ENCODE measurements at places on chromosomes 13 and 19. TPM values are rescaled to one million over a fixed set of nuclear protein-coding genes. Genes with fewer than 3 reads are reported as not detected.

- no peak for DNase-seq
Measured at GRCh38 chr13:52947921-52948373, 80.7 kb upstream of the OLFM4 start.

GRCh38 chr19:43612374-43612773, 486 bp downstream of the SRRM5 start:
- DNase-seq: no peak

DNA sequence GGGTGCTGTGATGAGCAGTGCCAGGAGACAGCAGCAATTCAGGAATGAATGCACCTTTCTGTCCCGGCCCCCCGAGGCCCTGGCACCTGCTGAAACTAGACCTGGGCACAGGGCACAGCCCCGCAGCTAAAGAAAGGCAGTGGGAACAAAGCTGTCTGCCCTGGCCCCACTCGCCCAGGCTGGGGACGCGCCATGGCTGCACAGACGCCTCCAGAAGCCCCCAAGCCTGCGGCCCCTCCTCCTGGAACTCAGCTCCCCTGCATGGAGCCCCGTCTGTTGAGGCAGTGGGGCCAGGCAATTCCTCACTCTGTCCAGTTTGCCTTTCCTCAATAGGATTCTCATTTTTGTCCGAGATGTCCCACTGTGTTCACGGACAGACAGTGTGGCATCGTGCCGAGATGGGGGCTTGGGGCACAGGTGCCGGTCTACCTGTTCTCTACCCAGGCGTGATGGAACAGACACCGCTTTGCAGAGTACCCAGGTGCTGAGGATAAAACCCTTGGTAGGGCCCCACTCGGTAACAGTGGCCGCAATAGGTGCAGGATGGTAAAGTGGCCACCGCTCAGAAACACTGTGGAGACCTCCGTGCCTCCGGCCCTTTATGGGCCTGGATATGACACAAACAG, 146.5 kb upstream of the SOX1 start:
- no peak for DNase-seq

Gene ZNF490
- polyA plus RNA-seq: 3.9 TPM

Gene ENOX1
- polyA plus RNA-seq: 13.1 TPM

Gene FGF22
- 0.73 TPM for polyA plus RNA-seq

DNA sequence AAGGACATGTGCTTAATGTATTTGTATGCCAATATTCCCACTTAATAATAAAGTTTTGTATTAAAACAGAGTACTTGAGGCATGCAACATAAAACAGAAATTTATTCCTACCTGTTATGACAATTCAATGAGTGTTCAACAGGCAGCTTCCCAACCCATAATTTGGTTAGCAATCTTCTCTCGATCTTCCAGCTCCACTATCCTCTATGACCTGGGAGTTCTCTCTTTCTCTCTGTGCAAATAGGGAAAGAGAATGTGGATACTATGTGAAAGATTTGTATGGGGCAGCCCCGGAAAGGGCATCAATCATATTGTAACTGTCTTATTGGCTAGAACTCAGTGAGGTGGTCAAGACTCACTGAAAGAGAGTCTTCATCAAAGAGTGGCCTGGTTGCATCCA, 644.9 kb upstream of the PCDH20 start:
- no peak for DNase-seq

- DNase-seq: no peak
Measured at GRCh38 chr19:51398096-51398704, 7.8 kb upstream of the C19orf84 start.

GRCh38 chr13:30145709-30146367, 161.5 kb downstream of the KATNAL1 start:
- DNase-seq: no peak

GRCh38 chr13:100543872-100544602, 44.6 kb downstream of the GGACT start:
- DNase-seq: no peak

DNA sequence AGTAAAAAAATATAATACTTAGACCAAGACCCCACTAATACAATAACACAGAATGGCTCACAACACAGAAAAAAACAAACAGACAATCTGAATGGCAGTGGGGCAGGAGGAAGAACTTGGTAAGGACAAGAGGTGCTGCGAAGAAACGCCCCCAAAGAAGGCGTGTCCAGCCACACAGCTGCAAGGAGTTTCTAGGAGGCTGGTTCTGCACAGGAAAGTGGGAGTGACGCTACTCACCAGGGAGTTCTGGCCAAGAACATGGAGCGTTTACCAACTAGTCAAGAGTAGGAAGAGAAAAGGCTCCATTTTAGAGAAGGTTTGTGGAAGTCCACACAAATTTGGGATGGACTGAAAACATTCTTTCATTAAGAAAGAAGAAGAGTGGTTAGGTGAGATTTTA, 95.3 kb upstream of the SLC15A1 start:
- DNase-seq: no peak

- DNase-seq: no peak
Measured at GRCh38 chr19:17620696-17621095, 65.2 kb downstream of the COLGALT1 start.

- DNase-seq: peak; percentile 55
Measured at GRCh38 chr19:38003438-38004185, 96.6 kb downstream of the SIPA1L3 start.

- no peak for DNase-seq
Measured at GRCh38 chr13:88744289-88744688, 1073.1 kb downstream of the SLITRK5 start.

DNA sequence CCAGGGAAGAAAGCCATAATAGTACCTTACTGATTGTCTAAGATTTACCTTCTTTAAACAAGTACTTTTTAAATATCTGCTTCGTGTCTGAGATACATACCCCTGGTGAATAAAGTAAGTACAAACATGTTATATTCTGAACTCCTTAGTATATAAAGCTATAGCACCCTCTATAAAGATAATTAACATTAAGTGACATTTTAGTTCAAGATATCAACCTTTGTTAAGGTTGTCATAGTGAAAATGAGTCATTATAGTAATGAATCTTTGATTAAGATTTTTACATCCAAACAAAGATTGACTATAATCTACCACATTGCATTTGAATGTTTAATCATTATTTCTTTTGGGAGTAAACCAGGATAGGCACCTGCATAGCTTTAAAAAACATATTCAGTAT, 55.4 kb upstream of the KCTD4 start:
- no peak for DNase-seq

GRCh38 chr19:6736169-6736916, 1.0 kb downstream of the GPR108 start:
- peak; percentile 73 for DNase-seq

Gene FFAR1
- 0.35 TPM for polyA plus RNA-seq

Gene IL11
- polyA plus RNA-seq: 1.8 TPM

DNA sequence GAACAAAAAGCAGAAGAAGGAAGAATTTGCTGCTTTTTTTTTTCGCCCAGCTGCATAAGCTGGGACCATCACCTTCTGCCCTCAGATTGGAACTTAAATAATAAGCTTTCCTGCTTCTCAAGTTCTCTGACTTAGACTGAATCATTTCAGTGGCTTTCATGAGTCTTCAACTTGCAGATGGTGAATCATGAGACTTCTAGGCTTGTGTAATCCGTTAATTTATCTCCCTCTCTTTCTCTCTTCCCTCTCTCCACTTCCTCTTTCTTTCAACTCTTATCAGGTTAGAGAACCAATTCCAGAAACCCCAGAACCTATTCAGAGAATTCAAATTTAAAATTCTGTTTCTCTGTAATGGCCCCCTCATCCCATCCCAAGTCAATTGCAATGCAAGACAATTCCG, 1153.7 kb downstream of the PCDH9 start:
- no peak for DNase-seq

GRCh38 chr19:1941146-1942077, at the start of gene CSNK1G2:
Gene CSNK1G2 (plus strand): TSS chr19:1941172. CDS start chr19:1969773, 28,601 bp downstream.
- no peak for DNase-seq

Gene ANGPTL4
- 5.0 TPM for polyA plus RNA-seq

DNA sequence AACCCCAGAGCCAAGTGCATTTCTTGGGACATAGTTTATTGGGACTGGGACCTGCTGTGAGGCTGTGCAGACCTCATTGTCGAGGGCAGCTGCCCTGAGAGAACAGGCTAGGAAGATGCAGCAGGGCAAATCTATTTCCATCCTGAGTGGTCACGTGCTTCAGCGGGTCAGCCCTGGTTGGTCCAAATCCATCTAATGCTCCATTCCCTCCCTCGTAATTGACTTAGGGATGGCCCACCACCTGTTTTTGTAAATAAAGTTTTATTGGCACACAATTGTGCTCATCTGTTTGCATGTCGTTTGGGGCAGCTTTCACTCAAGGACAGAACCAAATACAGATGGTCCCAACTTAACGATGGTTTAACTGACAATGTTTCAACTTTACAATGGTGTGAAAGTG, 75.5 kb upstream of the ADGRE5 start:
- DNase-seq: no peak
